ENCODE measurements at places on chromosomes 1 and 21.

DNA sequence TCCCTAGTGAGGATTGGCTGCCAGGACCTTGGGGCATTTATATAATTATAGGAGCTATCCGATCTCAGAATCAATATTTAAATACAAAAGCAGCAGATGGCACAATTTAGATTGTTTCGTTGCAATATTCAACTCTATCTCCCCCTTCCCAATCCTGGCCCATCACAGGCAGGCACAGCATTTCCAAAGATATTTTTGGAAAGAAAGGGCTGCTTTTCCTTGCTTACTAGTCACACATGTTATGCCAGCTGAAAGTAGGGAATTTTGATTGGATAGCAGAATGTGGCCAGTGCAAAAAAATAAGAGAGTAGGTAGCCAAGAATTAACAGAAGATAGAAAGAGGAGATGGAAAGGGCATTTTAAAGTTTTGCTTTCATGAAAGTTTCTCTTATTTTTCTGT lies 37.9 kb downstream of the IL12RB2 start:
- DNase-seq, result no peak

DNA sequence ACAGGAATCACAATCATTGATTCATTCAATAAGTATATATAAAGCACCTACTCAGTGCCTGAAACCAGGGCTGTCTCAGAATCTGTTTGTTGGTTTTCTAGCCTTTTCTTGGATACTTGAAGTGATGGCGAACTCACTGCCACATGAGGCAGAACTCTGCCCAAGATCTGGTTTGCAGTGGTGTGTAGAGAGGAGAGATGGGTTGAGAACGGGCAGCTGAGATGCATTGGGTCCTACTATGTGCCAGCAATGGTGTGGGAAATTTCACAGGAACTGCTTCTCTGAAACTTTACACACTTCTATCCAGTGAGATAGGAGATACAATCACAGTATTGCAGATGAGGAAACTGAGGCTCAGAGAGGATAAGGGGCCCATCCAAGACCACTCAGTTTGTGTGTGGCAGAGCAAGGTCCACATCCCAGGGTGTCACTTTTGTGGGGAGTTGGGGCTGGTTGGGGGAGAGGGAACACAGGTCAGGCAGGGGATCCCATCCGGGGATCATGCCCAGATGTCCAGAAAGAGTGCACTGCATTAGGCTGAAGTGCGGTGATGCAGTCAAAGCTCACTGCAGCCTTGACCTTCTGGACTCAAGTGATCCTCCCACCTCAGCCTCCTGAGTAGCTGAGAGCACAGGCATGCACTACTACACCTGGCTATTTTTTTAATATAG lies 83.7 kb upstream of the IFFO2 start:
- no peak for DNase-seq

DNA sequence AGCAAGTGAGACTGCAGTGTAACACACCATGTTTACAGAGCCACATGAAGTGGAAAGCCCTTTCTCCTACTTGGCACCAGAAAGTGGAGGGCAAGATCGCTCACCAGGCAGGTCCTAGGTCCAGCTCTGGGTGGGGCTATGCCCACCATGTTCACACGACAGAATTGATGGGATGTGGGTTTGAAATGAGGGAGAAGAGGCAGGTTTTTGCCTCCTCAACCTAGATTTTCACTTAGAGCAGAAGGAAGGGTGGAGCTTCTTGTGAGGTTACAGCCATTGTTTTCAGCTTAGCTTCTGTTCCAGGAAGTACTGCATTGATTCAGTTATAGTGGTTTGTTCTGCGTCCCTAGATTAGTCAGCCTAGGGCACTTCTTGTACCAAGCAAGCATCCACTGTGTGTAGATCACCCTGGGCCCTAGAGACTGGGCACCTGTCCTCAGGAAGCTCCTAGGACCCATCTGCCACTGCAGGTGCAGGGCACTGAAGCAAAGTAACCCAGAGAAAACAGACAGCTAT lies 2.3 kb downstream of the CD53 start:
- DNase-seq, result peak; percentile 25

DNA sequence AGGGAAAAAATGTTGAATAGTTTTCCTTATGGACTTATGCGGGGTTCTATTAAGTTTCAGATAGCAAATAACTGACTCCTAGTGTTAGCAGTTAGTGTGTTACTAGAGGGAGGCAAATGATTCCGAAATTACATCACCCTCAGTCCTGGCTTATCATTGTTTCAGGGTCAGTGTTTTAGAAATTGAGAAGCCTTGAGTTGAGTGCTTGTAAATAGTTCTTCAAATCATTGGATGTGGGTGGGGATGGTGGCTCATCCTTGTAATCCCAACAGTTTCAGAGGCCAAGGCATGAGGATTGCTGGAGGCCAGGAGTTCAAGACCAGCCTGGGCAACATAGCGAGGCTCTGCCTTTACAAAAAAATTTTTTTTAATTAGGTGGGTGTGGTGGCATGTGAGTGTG lies 21.3 kb downstream of the SOAT1 start:
- no peak for DNase-seq

DNA sequence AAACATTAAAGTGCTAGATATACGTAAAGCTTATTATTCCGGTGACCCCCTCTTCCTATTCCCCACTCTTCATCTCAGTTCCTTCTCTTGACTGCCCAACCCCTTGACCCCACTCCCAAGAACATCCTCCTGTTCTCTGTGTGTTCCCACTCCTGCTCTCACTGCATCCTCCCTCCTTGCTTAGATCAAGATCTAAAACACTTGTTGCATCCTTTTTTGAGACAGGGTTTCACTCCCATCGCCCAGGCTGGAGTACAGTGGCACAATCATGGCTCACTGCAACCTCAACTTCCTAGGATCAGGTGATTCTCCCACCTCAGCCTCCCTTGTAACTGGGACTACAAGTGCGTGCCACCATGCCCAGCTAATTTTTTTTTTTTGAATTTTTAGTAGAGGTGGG lies 13.5 kb downstream of the ATP2B4 start:
- DNase-seq, result no peak

DNA sequence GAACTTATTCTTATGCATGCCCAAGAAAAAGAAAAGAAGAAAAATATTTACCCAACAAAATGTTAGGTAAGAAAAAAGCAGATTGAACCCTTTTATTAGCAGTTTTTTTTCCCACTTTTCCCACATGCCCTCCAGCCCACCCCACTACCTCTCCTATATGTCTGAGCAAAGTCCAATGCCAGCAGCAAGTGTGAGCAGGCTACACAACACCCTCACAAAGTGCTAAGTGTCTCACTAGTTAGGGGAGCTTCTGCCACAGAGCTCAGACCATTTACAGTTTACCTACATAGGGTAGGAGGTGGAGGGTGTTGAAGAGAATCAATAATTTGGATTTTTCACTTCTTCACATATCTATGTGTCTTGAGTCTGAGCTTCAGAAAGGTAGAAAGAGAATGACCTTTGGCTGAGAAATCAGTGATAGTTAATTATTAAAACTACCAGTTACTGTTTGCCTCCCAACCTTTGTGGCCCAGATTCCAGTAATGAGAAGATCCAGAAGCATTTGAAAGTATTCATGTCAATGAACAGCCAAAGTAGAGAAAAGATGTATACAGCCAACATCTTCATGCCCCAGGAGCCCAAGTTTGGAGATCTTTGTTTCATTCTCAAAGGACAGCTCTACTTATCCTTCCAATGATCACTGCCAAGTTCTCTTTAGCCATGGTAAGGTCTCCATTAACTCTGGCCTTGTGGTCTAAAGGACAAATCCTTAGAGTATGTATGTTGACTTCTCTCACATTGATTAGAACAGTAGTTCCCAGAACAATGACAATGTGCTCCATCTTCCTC lies 26.2 kb downstream of the OR10J5 start:
- DNase-seq, result no peak

GRCh38 chr1:150210091-150210490 lies 25.8 kb downstream of the ANP32E start:
- DNase-seq, result no peak

DNA sequence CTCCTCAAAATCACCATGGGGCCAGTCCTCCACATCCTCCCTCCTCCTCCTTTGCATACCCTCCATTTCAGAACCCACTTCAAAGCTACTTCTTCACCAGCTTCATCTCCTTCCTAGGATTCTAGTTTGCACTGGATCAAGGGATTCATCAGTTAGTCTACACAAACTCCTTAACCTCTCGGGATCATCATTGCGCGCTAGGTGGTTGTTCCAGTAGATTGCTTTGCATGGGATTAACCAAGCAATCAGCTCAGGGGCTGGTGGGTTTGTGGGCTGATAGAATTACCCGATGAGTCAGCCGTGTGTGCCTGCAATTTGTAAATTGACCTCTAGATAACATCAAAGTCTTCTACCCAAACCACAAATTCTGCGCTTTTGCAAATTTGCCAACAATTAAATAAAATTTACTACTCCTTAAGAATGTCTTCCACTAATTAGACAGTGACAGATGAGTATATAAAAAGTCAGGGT lies 7.7 kb downstream of the KANK4 start:
- DNase-seq, result no peak

All from activated T-helper 1 cell treated with Interleukin-2 at 50 U/mL for 16 hours (primary cell).